ENCODE measurements at places on chromosomes 6 and 20.

DNA sequence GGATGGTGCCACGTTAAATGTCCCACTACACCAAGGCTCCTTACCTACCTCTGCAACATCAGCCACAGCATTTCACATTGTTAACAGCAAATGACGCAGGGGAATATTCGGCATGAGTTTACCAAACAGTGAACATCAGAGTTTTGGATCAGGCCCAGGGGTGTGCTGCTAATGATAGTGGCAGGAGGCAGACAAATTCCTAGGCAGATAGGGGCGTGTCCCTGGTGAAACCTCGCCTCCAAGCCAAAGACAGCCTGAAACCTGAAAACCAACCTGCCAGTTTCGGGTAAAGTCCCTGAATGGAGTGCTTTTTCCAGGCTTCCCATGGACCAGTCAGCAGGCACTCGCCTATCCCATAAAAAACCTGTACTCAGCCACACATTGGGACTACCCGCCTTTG, 133.6 kb downstream of the SH3BGRL2 start:
- DNase-seq, result no peak

DNA sequence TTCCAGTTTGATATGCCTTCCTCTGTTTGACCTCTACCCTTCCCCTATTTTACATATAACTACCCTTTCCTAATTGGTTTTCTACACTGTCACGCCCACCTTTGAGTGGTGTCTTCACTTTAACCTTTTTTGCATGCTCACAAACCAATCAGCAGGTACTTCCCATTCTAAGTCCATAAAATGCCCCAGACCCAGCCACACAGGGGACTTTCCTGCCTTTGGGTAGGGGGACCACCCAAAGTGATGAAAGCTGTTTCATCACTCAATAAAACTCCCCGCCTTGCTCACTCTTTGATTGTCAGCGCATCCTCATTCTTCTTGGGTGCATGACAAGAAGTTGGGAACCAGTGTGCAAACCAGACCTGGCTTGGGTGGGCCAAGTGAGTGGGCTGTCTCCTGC, 20.5 kb upstream of the SNRPC start:
- DNase-seq, result no peak

GRCh38 chr6:21258665-21259064, 334.9 kb upstream of the SOX4 start:
- DNase-seq, result no peak

DNA sequence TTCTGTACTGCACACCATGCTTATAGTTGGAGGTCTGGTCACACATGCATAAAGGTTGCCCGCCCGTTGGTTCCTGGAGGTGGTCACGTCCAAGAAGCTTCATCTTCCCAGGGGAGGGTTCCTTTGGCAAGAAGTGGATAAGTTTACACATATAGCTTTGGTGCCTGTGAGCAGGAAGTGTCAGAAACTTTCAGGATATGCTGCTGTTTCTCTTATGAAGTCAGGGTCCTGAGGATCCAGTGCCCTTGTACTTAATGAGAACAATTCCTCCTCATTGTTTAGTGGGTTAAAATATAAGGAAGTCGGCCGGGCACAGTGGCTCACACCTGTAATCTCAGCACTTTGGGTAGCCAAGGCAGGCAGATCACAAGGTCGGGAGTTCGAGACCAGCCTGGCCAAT, 115.5 kb upstream of the DUSP22 start:
- DNase-seq, result no peak

- DNase-seq, result no peak
These were observed 268.3 kb upstream of the TAB2 start for GRCh38 chr6:149049230-149049629.

DNA sequence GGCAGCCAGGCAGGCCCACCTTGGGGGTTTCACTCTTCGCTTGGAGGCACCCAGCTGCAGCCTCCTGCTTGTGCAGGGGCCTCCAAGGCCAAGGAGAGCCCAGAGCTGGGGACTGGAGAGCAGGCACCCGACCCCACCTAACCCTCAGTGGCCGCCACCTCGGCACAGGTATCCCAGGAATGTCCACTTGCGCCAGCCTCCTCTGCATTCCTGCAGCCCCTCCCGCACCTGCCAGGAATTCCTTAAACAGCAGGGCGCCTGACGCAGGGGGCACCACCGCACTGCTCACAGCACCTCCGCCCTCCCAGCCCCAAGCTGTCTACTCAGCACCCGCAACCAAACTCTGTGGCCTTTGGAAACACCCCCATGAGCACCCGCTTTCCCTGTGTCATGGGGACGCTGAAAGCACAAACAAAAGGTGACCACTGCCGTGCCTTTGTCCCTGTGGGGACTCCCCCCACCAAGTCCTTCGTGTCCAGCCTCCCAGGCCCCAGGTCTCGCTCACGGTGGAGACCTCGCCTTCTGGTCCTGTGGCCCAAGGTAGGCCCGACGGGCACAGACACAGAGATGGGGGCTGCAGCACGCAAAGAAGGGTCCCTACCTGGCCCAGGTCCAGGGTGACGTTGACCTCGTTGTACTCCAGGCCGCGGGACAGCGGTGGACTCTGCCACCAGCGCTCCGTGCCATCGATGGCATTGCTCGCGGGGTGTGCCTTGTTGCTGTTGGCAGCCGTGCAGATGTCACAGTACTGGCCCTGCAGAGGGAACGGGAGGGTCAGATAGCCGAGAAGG, 5.1 kb downstream of the LAMA5 start:
- DNase-seq, result no peak

GRCh38 chr6:147468634-147469033, 39.9 kb upstream of the SAMD5 start:
- DNase-seq, result no peak

Data from GM12892 (cell line).